ENCODE measurements at places on chromosomes 1 and 21. TPM values are rescaled to one million over a fixed set of nuclear protein-coding genes. Genes with fewer than 3 reads are reported as not detected.

GRCh38 chr21:39855595-39855994 lies 11.6 kb upstream of the PCP4 start:
- no peak for DNase-seq

GRCh38 chr1:31765516-31765915 lies 1.4 kb upstream of the ADGRB2 start:
- DNase-seq = no peak

GRCh38 chr1:165486663-165487062 lies 41.7 kb upstream of the RXRG start:
- no peak for DNase-seq

- DNase-seq = no peak
Measured at GRCh38 chr1:186534401-186534800, 73.5 kb upstream of the PDC start.

DNA sequence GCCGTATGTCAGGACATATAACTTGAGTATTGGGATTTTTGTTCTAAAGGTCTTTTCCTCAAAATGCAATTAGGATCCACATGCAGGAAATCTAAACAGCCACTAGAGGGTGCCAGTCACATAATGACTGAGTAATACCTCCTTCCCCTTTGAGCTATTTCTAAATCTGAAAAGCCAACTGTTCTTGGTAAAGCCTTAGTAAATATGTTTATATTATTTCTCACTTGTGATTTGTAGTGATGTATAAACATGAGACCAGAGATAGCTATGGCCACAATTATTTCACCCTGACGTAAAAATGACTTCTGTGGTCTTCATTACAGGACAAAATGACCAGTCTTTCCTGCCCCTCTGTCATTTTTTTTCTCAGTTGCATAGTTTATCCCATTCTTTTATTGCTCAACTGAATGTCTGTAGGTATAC lies 41.0 kb upstream of the DR1 start:
- DNase-seq = no peak

DNA sequence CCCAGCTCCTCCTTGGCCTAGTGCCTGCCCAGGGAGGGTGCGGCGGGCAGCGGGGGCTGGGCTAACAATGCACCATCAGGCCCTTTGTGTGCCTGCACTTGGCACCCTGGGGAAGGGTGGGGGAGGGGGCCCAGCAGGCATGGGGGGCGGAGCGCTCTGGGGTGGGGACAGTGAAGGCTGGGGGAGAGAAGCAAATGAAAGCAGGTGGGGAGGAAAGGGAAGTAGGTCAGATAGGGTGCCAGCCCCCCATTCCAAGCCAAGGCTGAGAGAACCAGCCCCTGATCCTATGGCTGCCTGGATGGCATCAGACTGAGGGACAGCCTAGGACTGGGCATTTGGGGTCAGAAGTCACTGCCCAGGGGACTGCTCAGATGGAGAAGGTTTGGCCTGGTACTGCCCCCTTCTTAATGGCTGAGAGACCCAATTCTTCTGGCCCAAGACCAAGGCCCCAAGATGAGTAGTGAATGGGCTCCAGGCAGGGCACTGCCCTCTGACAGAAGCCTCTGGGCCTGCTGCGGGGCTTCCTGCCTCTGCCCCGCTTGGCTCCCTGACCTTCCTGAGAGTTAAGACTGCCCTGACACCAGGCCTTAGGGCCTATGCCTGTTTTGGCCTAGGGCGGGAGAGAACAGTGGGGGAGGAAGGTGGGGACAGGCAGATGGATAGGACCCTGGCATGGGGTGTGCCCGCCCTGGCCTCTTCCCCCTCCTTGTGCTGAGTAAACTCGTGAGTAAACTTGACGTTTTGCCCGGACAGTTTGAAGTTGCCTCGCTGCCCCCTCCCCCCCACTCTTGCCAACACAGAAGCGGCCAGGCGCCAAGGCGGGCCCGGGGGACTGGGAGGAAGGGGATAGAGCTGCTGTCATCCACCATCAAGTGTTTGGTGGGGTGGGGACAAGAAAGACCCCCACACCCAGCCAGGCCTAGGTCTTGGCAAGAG lies 2.7 kb downstream of the ZBTB7B start:
- DNase-seq = peak; percentile 89

- no peak for DNase-seq
Measured at GRCh38 chr1:151852733-151853132, 779 bp downstream of the THEM5 start.

GRCh38 chr21:38486706-38487105 lies 11.6 kb downstream of the ERG start:
- no peak for DNase-seq

DNA sequence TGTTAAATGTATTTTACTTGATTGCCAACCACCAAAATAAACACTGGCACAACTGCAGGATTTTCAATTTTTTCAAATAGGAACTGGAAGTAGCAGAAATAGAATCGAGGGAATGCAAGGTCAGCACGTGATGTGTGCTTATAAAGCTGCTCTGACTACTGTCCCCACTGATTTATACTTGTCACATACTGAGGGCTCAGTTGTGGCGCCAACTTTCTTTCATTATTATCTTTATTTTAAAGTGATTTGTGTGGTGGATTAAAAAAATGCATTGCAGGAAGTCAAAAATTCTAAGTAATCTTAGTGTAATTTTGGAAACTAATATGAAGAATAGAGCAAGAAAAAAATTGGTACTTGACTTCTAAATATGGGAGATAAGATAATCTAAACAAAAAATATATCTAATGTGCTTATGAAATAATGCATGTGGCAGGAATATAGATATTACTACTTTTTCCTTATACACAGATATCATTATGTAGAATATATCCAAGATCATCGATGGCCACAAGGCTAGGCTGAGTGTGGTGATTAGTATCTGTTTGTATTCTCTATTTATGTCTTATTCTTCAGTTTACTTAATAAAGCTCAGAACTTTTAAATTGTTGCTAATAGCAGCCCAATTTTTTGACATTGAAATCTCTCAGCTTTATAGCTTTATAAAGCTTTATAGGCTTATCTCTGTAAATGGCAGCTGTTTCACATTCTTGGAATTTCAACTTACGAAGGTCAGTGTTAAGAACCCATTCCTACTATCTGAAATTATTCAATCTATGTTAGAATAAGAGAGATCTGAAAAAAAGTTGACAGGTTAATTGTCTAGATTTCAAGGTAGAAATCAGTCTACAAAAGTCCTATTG lies 404.5 kb upstream of the ADAMTS5 start:
- no peak for DNase-seq

- no peak for DNase-seq
Measured at GRCh38 chr1:216820345-216820744, 97.1 kb upstream of the ESRRG start.

GRCh38 chr1:107467286-107467685 lies 326.4 kb downstream of the NTNG1 start:
- no peak for DNase-seq

DNA sequence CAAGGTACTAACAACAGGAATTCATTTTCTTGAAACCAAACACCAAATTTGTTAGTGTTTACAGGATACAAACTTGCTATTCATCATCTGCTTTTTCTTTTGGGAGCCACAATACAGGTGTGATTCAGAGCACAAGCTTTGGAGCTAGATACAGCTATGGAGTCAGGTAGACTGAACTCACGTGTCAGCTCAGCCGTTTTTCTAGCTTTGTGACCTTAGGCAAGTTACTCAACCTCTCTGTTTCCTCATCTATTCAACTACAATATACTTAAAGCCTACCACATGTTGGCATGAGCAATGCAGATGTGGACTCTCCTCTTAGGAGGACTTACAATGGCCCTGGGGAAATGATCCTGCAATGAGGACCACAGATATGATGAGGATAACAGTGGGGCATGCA lies 6.3 kb downstream of the HTR1D start:
- no peak for DNase-seq

Gene PLA2G2D
- not detected for total RNA-seq

Gene APH1A
- total RNA-seq = 57.3 TPM

- no peak for DNase-seq
Measured at GRCh38 chr1:91166106-91166712, 144.4 kb upstream of the ZNF644 start.

GRCh38 chr1:101161619-101162018 lies 75.2 kb upstream of the S1PR1 start:
- DNase-seq = no peak

- DNase-seq = no peak
Measured at GRCh38 chr1:204868340-204868700, 2.3 kb upstream of the NFASC start.

Gene ERRFI1
- total RNA-seq = 8.2 TPM

DNA sequence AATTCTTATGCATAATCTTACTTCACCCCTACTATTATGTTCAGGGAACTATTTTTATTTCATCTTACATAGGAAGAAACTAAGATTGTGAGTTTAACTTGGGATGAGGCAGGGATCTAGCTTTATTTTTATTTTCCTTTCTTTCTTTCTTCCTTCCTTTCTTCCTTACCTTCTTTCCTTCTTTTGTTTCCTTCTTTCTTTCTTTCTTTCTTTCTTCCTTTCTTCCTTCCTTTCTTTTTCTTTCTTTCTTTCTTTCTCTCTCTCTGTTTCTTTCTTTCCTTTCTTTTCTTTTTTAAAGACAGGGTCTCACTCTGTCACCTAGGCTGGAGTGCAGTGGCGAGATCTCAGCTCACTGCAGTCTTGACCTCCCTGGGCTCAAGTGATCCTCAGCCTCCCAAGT lies 28.9 kb downstream of the NEK2 start:
- no peak for DNase-seq

Gene RPS8
- total RNA-seq = 581 TPM

Gene OLFML2B
- total RNA-seq = 6.4 TPM

GRCh38 chr1:52365071-52365745 lies 797 bp downstream of the CC2D1B start:
- no peak for DNase-seq

Gene TMPRSS15
- not detected for total RNA-seq

Gene HENMT1
- total RNA-seq = 1.1 TPM

DNA sequence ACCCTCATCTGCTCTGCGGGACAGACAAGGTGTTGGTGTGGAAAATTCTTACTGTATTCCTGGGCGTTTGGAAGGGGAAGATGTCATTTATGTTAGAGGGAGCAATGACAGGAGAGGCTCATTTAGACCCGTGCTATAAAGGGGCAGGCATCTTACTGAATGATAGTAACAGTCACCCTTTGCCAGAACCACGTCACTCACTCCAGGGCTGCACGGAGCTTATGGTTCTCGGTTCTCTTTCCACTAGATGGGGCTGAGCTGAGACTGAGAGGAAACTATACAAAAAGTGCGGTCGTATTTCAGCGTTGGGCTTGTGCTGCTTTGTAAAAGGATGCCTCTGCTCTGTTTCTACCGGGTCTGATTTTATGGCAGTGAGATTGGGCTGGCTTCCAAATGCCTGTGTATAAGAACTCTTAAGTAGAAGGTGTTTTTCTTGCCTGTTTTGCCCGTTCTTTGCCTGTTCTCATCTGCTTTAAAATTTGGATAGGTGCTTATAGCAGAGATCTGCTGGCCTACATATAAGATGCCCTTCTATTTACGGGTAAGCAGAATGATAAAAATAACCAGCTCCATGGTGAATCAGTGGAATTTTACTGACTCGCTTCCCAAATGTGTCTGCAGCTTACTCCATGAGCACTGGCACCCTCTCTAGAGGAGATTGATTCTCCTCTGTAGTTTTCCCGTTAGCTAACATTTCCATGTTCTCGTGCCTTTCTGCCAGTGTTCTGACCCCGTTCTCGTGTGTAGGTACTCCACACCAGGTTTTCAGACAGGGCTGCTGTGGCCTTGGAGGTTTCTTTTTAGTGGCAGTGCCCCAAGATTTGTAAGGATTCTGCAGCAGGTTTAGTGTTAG lies 55.9 kb downstream of the MRPS6 start:
- DNase-seq = no peak

Gene COL24A1
- 1.3 TPM for total RNA-seq

GRCh38 chr1:1397839-1398523 lies 1.2 kb downstream of the CCNL2 start:
- no peak for DNase-seq

DNA sequence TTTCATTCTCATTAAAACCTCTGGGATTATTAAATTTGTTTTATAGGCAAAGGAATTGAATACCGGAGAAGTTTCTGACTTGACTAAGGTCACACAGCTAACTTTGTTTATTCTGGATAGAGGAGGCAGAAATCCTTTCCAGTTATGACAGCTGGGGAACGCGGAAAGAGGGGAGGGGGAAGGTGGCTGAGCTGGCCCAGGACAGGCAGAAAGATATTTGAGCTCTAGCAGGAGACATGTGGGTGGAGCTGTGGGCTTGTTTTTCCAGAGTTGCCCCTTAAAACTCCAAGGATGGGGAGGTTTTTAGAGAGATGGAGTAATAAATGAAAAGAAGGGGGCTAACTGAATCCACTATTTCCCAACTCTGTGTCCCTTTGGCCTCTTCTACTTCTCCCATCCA lies 27.8 kb downstream of the FOXD2 start:
- no peak for DNase-seq

DNA sequence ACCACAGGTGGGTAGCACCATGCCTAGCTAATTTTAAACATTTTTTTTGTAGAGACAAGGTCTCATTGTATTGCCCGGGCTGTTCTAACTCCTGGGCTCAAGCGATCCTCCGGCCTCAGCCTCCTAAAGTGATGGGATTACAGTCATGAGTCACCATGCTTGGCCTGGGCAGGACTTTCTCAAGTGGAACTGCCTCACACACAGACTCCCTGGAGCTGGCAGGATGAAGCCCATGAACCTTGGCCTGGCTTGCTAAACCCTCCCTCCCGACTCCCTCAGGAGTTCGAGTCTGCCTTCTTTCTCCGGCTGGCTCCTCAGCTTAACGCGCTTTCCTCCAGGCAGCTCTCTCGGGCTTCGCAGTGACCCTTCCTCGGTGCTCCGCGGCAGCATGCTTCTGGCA lies 7.7 kb upstream of the ECE1 start:
- DNase-seq = no peak

DNA sequence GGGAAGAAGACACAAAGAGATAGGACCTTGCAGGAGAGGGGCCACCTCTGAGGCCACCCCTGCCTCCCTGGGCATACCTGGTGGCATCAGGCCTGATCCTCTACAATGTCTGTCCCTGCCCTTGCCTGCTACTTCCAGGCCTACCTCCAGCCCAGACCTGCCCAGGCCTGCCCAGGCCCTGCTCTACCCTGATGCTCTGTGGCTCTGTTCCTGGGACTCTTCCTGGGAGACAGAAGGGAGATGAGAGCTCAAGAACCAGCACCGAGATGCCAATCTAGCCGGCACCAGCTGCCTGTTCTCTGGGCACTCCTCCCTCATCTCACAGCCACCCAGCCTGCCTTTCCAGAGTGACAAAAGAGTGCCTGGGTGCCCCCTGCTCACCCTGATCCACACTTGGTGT lies 2.7 kb downstream of the CELF3 start:
- DNase-seq = peak; percentile 67

Gene OR2AK2
- total RNA-seq = not detected

GRCh38 chr1:159439422-159439821 lies at the start of gene OR10J1:
Gene OR10J1 (plus strand): TSS chr1:159439722. CDS start chr1:159439792, 70 bp downstream.
- DNase-seq = no peak

- peak; percentile 57 for DNase-seq
Measured at GRCh38 chr1:245363461-245364200, 208.8 kb downstream of the KIF26B start.

Gene RPE65
- 0.13 TPM for total RNA-seq

Gene RORC
- total RNA-seq = 5.9 TPM

Gene CD160
- 0.22 TPM for total RNA-seq

- no peak for DNase-seq
Measured at GRCh38 chr1:87167157-87167789, 161.4 kb upstream of the LMO4 start.

- DNase-seq = no peak
Measured at GRCh38 chr1:186030453-186030852, 296.3 kb downstream of the HMCN1 start.

Data from cardiac septum (tissue), 1 donor.